ENCODE measurements at places on chromosomes 3 and 15. TPM values are rescaled to one million over a fixed set of nuclear protein-coding genes. Genes with fewer than 3 reads are reported as not detected.

LMAN1L gene
- total RNA-seq: not detected

NOX5 gene
- total RNA-seq: not detected

CHDH gene
- 0.06 TPM for total RNA-seq

GOLGA6B gene
- total RNA-seq: not detected

GP5 gene
- total RNA-seq: 0.29 TPM

TAGLN3 gene
- total RNA-seq: 0.76 TPM

PARP9 gene
- total RNA-seq: 20.5 TPM

PPP1R14D gene
- not detected for total RNA-seq

B2M gene
- total RNA-seq: 3,781 TPM

FBLN2 gene
- total RNA-seq: 1.6 TPM

PARP15 gene
- total RNA-seq: 4.3 TPM

REC114 gene
- not detected for total RNA-seq

PLA2G4E gene
- total RNA-seq: not detected

MYLK gene
- total RNA-seq: 57.8 TPM

CBLB gene
- total RNA-seq: 17.6 TPM

TM6SF1 gene
- total RNA-seq: 38.0 TPM

NRG4 gene
- not detected for total RNA-seq

FYTTD1 gene
- total RNA-seq: 47.3 TPM

CA12 gene
- 4.9 TPM for total RNA-seq

TGM5 gene
- not detected for total RNA-seq

MUC4 gene
- total RNA-seq: 0.12 TPM

Data from glomerular endothelial cell (primary cell).